ENCODE measurements at places on chromosomes 1 and 21.

GRCh38 chr21:34958040-34958439 is 91.1 kb downstream of the RUNX1 start:
- no peak for DNase-seq

DNA sequence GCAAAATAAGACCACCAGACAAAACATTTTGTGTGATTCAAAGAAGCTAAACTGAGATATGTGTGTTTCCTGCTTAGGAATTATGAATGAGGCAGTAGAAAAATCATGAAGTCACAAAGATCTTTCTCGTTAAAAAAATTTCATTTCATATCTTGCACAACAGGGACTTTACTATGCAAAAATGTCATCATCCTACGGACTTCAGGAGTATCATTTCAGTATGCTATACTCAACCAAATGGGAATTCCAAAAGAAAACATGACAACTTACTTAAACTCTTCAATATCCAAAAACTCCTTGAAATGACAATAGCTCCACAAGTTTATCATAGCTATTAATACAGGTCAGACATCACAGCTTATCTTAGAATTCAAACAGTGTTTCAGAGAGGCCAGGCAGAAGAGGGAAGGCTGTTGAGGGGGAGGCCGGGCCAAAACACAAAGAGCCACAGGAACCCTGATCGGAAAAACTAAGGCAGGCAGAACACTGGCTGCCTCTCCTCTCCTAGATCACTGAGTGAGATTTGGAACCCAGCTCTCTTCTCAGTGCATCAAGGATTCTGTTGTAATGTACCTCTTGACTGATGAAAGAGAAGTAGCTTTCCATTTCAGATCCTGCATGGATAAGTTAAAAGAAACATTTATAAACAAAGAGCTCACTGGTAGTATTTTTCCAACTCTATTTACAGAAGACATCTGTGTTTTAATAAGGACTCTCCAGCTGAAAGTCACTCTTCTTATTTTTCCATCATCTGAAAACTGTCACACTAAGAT is 66.9 kb downstream of the TESK2 start:
- peak; percentile 3 for DNase-seq

GRCh38 chr1:86499987-86500593 is 31.4 kb downstream of the CLCA1 start:
- DNase-seq, result no peak

DNA sequence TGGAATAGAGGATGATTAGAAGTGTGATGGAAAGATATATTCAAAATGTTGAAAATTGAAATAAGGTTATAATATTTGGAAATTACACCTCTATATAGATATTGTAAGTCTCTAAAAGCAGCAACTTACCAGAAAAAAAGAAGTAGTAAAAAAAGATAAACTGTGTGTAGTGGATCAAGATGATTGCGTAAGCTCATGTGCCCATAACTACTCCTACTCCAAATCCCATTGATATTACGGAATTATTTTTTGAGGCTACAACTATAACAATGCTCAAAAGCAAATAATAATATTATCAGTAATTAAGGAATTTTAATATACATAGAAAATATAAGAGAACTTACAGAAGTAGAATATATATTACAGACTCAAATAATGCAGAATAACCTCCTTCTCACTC is 33.6 kb downstream of the CATSPERE start:
- no peak for DNase-seq

DNA sequence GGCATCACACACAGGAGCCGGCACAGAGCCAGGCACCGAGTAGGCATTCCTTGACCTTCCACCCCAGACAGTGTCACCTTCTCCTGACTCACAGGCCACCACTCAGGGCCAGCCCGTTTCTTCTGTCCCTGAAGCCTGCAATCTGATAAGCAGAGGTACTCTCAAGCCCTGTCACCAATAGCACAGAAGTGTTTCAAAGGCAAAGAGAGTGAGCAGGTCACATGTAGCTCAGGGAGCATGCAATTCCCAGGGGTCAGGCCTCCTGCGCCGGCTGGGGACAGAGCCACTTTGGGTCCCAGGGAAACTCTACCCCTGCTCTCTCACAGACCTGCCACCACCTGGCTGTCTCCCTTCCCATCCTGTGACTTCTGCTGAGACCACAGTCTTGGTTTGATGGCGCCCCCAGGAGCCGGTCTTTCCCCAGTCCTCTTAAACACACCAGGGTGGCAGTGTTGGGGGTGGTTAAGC is 13.2 kb downstream of the CAPN9 start:
- DNase-seq, result no peak

DNA sequence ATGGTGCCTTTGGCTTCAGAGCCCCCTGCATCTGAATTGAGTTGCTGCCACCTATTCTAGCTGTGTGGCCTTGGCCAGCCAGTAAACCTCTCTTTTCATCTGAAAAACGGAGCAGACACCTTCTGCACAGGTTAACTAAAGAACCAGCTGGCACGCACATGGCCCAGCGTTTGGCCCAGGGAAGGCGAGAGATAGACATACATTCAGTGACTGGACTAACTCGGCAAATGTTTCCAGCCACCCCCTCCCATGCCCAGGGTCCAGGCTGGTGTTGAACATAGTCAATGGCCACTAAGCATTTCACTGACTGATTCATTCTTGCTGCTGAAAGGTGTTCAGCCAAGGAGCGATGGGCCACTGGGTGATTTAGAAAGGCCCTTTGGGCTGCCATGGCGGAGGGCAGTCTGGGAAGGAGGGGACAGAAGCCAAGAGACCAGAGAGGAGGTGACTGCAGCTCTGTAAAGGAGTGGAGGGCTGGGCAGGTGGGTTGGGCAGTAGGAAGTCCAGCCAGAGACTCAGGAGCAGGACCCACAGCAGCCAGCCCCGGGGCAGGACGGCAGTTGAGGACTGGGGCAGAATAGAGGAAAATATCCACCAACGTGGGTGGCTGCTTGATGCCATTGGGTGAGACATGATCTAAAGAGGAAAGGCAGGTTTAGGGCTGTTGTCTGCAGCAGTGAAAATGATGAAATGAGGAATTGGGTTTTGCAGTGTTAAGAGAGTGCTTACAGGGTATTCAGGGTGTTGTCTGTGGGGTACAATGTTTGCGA is 184.3 kb downstream of the HIVEP3 start:
- no peak for DNase-seq

DNA sequence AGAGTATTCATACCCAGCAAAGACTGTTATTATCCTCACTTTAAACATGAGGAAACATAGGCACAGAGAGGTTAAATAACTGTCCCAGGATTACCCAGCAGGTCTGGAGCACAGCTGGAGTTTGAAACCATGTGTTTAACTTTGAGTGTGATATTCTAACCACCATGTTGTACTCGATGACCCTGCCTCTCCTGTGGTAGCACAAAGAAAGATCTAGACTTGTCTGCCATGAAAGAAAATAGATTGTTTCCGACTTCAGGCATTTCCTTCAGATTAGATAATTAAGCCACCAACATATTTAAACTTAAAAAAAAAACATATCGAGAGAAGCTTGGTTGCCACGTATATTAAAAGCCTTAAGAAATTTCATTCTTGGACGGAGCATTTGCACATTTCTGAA is 104.6 kb upstream of the RUNX1 start:
- no peak for DNase-seq

- peak; percentile 65 for DNase-seq
These were observed 35.2 kb downstream of the DNASE2B start for GRCh38 chr1:84433258-84434080.

DNA sequence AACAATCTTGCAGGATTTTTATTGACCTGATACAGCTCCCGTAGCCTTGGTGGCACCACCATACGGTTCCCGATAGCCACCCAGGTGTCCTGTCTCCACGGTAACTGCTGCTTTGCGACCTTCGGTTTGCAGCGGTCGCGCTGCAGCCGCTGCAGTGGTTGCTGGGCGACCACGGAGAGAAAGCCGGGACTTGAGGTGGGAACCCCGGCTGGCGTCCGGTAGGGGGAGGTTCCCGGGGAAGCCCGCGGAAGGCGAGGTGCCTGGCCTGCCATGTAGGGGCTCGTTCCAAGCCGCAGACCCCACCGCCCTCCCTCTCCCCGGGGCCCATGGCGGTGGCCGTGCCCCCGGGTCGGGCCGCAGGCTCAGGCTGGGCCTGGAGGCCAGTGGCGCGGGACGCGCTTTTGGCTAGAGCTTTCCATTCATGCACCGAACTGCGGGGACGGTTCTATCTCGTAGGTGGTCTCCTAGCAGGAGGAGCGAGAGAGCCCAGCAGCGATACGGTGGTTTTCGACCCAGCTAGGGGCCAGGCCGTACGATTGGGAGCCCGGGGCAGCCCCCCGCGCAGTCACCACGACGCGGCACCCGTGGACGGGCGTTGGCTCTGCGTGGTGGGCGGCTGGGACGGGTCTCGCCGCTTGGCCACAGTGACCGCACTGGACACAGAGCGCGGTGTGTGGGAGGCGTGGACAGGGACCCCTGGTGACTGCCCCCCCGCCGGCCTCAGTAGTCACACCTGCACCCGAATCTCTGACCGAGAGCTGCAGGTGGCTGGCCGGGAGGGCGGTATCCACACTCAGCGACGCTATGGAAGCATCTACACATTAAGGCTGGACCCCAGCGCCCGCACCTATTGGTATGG is at the start of gene KLHDC9:
TSS of gene KLHDC9 (plus strand) at position 152 of the 859 bp plus-strand sequence. CDS start at position 327, 175 bp downstream.
- peak; percentile 78 for DNase-seq

- no peak for DNase-seq
These were observed 19.5 kb upstream of the RNF223 start for GRCh38 chr1:1093610-1093943.

GRCh38 chr1:201085902-201086735 is 26.1 kb downstream of the CACNA1S start:
- peak; percentile 30 for DNase-seq

DNA sequence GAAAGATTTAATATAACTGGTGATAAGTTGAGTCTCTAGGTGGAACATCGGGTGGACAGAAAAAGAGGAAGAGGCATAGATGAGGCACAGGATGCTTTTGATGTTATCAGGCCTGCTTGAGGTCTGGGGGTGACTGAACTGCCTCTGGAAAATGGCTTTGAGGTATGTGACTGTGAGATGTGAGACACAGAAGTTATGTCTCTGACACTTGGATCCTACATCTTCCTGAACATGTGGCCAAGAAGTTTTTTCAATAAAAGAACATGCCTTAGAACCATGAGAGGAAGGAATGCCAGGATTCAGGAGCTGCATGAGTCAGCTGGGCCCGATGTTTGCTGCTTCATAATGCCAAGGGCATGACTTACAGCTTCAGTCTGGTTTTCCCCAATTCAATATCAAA is 11.5 kb upstream of the AIM2 start:
- DNase-seq, result peak; percentile 75

DNA sequence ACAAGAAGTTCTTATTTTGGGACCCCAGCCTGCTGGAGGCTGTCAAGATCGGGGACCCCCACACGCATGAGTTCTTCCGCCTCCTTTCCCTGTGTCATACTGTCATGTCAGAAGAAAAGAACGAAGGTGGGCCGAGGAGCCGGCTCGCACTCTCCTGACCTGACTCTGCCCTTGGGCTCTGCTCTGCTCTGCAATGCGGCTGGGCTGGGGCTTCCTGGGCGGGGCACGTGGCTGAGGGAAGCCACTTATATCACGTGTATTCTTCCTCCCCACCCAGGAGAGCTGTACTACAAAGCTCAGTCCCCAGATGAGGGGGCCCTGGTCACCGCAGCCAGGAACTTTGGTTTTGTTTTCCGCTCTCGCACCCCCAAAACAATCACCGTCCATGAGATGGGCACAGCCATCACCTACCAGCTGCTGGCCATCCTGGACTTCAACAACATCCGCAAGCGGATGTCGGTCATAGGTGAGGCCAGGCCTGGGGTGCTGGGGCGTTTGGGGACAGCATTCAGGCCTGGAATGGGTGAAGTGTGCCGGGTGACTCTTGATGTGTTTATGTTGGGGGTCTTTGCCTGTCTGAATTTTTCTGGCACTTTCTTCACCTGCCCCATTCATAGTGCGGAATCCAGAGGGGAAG is 17.6 kb downstream of the ATP8B2 start:
- no peak for DNase-seq

DNA sequence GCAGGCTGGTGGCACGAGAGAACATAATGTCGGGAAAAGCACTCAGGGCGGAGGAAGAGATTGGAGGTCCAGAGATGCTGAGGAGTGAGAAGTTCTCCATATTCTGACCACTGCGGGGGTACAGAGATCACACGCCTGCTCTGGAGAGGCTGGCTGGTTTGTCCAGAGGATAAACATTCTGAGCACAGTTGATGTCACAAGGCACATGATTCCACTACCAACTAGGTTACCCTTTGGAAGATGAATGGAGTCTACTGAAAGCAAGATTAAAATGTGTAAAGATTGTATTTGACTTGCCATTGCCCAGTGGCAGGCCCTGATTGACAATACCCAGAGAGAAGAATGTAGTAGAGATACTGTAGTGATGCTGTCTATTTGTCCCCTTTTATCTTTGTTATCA is at the start of gene SPATA46:
TSS of gene SPATA46 (minus strand) at position 164 of the 400 bp plus-strand sequence. CDS start at position 100, 64 bp downstream.
- DNase-seq, result no peak

DNA sequence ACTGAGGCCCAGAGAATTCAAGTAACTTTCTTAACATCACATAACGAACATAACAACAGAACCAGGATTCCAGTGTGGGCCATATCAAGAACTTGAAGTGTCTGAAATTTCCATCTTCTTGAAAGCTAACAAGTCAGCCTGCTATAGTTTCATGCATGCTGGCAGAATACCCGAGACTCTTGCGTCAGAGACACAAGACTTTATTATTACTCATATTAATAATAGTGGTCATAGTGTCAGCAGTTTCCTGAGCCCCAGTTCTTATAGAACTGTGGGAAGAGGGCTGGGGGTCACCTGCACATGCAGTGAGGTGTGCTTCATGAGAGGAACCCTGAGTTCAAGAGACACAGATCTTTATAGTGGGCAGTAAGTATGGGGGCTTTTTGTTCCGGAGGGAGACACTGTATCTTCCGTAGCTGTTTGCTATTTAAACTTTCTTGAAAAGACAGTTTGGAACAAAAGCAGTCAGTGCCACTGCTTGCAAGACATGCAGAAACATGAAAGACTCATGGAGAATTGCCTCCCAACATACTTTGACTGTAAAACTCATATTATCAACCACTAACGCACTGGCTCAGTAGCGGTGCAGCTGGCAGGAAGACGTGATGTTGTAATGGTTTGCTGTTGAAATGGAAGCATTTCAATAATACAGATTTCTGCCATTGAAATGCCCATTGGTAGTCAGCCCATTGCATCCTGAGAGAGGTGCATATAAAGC is 339.2 kb downstream of the ADGRL2 start:
- peak; percentile 31 for DNase-seq

DNA sequence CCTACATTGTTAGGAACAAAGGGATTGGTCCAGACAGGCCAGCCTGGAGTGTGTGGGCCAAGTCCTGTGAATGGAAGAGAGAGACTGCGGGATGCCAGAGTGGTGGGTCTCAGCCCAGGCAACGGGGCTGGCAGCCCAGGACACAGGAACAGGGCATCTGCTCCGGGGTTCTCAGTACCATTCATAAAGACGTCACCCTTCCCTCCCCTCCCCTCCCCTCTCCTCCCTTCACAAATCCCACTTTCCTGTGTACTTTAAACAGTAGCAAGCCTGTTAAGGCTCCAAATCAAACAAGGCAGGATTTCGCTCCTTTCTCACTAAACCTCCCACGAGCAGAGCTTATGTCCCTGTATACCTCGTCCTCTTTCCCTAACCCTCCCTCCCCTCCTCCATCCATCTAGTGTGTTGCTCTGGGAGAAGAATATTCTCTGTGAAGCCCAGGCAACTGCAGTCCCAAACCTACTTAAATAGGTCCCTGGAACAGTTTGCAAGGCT is 4.2 kb upstream of the PLXNA2 start:
- no peak for DNase-seq

GRCh38 chr1:115506924-115507589 is 134.7 kb upstream of the VANGL1 start:
- DNase-seq, result peak; percentile 36

GRCh38 chr1:1569341-1569740 is 5.3 kb downstream of the SSU72 start:
- no peak for DNase-seq

- DNase-seq, result no peak
These were observed 561.0 kb downstream of the LTN1 start for GRCh38 chr21:28431527-28432200.

GRCh38 chr21:46148106-46148505 is 7.3 kb downstream of the FTCD start:
- DNase-seq, result no peak
